H9 (cell line): ENCODE measurements at places on chromosomes 5 and 9. TPM values are rescaled to one million over a fixed set of nuclear protein-coding genes. Genes with fewer than 3 reads are reported as not detected.

The THBS4 gene
- 18.6 and 19.0 TPM in 2 replicates for total RNA-seq

The BASP1 gene
- total RNA-seq = 180 and 188 TPM in 2 replicates

The CDKN2AIPNL gene
- total RNA-seq = 60.0 and 60.3 TPM in 2 replicates

The PIP5KL1 gene
- total RNA-seq = 9.0 and 11.6 TPM in 2 replicates

GRCh38 chr5:90802474-90803317 is 244.1 kb downstream of the ADGRV1 start:
- H3K36me3 ChIP-seq = peaks cover 26% of the 10 kb centered on the region
- H3K27ac ChIP-seq = no peak overlapping the region
- no peaks in the 10 kb centered on the region for H3K27me3 ChIP-seq
- peak; percentile 58 for DNase-seq
- H3K4me1 ChIP-seq = no peaks in the 10 kb centered on the region

GRCh38 chr5:169213479-169213878 is 87.5 kb downstream of the SLIT3 start:
- DNase-seq = no peak
- no peaks in the 10 kb centered on the region for H3K36me3 ChIP-seq
- H3K27ac ChIP-seq = no peak overlapping the region
- H3K27me3 ChIP-seq = peaks cover 2% of the 10 kb centered on the region; the same call in 1 of the 2 replicates
- no peaks in the 10 kb centered on the region for H3K4me1 ChIP-seq

DNA sequence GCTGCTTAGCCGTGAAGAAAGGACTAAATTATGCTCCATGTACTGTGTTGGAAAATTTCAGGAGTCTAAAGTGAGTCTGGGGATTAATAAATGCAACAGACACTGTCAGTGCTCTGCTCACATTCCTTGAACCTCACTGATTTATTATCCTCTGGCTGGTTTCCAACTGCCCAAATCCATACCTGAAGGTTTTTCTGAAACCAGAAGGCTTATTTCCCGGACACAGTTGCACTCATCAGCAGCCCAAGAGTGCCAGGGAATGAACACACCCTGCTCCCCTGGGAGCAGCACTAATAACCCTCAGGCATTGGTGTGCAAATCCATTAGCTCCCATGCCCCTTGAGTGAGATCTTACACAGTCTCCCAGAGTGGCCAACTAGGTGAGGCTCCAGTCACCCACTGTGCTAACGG is 38.7 kb downstream of the F2R start:
- H3K4me3 ChIP-seq = no peak overlapping the region
- H3K4me1 ChIP-seq = no peaks in the 10 kb centered on the region
- no peaks in the 10 kb centered on the region for H3K36me3 ChIP-seq
- H3K27me3 ChIP-seq = no peaks in the 10 kb centered on the region

- H3K27ac ChIP-seq = no peak overlapping the region
- no peaks in the 10 kb centered on the region for H3K27me3 ChIP-seq
- no peak for DNase-seq
- no peaks in the 10 kb centered on the region for H3K36me3 ChIP-seq
- H3K4me3 ChIP-seq = no peak overlapping the region
These were observed 215.0 kb upstream of the PANK3 start for GRCh38 chr5:168793841-168794837.

GRCh38 chr9:128705051-128705965 is 3.0 kb downstream of the PKN3 start:
- no peak overlapping the region for H3K27ac ChIP-seq
- DNase-seq = peak; percentile 26
- peaks cover 8% of the 10 kb centered on the region for H3K36me3 ChIP-seq
- no peak overlapping the region; the same call in 1 of the 2 replicates for H3K4me3 ChIP-seq
- no peaks in the 10 kb centered on the region for H3K27me3 ChIP-seq
- H3K4me1 ChIP-seq = no peaks in the 10 kb centered on the region

DNA sequence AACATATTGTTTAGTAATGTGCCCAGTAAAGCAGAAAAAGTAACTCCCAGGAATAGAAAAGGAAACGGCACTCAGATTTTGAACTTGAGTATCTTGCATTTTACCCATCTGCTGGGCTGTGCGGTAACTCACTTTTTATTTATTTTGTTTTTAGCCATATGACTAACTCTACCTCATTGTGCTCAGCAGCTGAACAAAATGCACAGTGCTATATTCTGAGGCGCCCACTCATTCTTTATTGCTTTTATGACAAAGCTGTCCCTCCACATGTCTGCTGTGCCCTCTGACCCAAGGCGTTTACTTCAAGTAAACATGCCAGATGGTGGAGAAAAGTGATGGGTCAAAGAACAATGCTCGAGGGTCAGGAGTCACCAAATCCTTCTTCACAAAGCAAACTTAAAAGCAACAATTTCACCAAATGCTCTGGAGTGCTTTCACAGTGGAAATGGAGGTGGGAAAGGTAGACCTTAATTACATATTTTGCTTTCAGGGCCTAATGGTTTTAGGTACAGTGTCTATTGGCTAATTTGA is 215.2 kb upstream of the ELAVL2 start:
- no peak overlapping the region for H3K4me3 ChIP-seq
- no peaks in the 10 kb centered on the region for H3K36me3 ChIP-seq
- H3K4me1 ChIP-seq = no peaks in the 10 kb centered on the region; the same call in 1 of the 2 replicates
- no peak overlapping the region for H3K27ac ChIP-seq
- H3K27me3 ChIP-seq = no peaks in the 10 kb centered on the region

DNA sequence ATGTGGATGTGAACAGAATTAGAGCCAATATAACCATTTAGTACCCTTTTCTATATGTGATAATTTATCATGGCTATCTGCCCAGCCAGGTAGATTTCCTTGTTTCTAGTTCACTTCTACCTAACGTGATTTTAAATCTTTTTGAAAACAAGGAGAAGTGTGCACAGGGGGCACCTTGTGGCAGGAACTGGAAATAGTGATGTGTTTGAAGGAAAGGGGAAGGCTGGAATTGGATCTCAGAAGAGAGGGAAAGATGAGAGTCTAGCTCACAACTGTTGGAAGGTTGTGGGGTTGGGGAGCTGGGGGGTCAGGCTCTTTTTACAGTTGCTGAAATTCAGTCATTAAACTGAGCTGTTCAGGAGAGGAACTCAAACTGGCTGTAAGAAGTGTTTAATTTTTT is 219.5 kb downstream of the KCTD16 start:
- no peak overlapping the region for H3K4me3 ChIP-seq
- no peak overlapping the region for H3K27ac ChIP-seq
- peak; percentile 32 for DNase-seq

DNA sequence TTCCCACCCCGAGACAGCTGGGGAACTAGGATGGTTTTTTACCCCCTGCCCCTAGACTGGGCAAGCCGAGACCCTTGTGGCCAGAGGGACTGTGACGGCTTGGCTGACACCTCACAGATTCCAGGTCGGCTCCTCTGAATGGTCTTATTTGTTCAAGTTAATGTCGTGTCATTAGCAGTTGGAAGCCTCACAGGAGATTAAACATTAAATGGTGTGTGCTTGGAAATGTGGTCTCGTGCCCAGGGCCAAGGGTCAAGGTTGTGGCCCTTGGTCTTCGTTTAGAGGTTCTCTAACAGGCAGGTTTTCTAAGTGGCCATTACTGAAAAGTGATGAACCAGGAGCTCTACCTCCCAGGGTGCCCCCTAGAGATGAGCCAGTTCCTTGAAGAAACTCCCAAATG is 61.2 kb upstream of the RXRA start:
- no peaks in the 10 kb centered on the region for H3K4me1 ChIP-seq
- H3K27ac ChIP-seq = no peak overlapping the region
- H3K4me3 ChIP-seq = no peak overlapping the region
- no peaks in the 10 kb centered on the region for H3K36me3 ChIP-seq

DNA sequence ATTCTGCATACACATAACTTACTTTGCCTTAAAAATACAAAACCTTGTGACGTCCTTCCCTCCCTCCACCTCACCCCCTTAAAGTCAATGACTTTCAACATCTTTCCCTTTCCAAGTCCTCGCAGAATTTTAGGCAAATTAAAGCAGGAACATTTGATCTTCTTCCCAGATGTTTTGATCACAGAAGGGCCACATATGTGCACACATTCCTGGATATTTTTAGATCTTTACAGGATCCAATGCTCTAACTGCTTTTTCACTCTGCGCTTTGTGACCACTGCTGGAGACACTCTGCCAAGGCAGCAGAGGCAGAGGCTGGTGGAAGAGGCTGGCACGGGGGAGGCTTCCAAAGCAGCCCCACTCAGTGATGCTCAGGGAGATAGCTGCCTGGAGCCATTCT is 130.7 kb downstream of the SEC61B start:
- no peaks in the 10 kb centered on the region for H3K27me3 ChIP-seq
- no peaks in the 10 kb centered on the region for H3K4me1 ChIP-seq
- no peak for DNase-seq
- no peak overlapping the region for H3K4me3 ChIP-seq
- no peak overlapping the region for H3K27ac ChIP-seq

GRCh38 chr5:90473396-90474234 is 956 bp downstream of the MBLAC2 start:
- H3K36me3 ChIP-seq = peaks cover 8% of the 10 kb centered on the region
- peak overlapping the region; percentile 98 for H3K4me3 ChIP-seq
- H3K4me1 ChIP-seq = peaks cover 7% of the 10 kb centered on the region; the same call in 1 of the 2 replicates
- no peak overlapping the region for H3K27ac ChIP-seq

GRCh38 chr5:77285251-77285841 is 74.9 kb downstream of the PDE8B start:
- H3K27ac ChIP-seq = no peak overlapping the region
- H3K4me3 ChIP-seq = no peak overlapping the region
- no peaks in the 10 kb centered on the region for H3K4me1 ChIP-seq
- no peaks in the 10 kb centered on the region for H3K27me3 ChIP-seq
- no peaks in the 10 kb centered on the region for H3K36me3 ChIP-seq
- DNase-seq = no peak

DNA sequence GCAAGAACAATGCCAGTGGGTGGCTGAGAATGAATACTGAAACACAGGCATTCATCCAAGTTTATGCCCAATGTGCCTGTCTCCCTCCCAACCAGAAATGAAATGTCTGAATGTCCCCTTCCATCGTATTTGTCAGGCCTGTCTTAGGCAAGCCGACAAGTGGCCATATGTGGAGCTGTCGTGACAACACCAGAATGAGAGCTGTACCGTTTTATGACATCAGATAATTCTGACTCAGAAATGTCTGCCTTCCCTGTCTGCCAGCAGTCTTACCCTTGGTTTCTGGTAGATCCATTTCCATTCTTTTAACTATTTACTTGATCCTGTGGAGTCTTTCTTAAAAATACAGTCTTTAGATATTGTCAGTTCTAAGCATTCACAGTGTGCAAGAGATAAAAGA is 211.8 kb downstream of the NR3C1 start:
- no peak for DNase-seq
- no peaks in the 10 kb centered on the region for H3K27me3 ChIP-seq
- no peak overlapping the region for H3K27ac ChIP-seq
- H3K4me3 ChIP-seq = no peak overlapping the region
- H3K4me1 ChIP-seq = no peaks in the 10 kb centered on the region
